CD4-positive, alpha-beta T cell treated with Interleukin-2 at 100 ng/mL for 4 hours (primary cell): ENCODE measurements at places on chromosomes 4 and X.

DNA sequence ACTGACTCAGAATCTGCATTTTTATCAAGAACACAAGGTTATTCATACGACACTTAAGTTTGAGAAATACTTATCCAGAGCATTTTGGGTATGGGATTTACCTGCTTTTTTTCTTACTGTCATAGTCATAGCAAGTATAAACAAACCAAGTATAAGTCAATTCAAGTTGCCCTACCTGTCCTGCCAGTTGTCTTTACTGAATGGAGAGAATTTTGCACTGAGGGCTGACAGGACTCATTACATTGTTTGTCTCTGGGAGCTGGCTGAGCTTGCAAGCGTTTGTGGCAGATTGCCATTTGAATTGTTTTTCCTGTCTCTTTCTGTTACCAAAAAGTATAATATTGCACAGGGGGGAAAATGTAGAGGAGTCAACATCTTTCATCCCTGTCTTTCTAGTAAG lies 278.9 kb upstream of the MAGEC2 start:
- DNase-seq = no peak

- DNase-seq = no peak
Measured at GRCh38 chr4:185335579-185335978, 60.1 kb downstream of the LRP2BP start.

DNA sequence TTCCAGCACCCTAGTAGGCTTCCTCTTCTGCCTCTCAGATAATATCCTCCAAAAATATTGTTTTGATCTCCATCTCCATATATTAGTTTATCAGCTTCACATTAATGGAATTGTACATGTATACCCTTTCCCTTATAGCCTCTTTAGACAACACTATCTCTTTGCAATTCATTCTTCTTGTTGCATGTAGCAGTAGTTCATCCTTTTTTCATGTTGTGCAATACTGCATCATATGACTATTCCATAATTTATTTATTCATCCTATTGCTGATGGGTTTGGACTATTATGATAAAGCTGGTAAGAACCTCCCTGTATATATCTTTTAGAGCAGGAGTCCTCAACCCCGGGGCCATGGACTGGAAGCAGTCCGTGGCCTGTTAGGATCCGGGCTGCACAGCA lies 148.2 kb upstream of the FAT1 start:
- no peak for DNase-seq

GRCh38 chr4:167025670-167026069 lies 208.6 kb downstream of the SPOCK3 start:
- DNase-seq = no peak

DNA sequence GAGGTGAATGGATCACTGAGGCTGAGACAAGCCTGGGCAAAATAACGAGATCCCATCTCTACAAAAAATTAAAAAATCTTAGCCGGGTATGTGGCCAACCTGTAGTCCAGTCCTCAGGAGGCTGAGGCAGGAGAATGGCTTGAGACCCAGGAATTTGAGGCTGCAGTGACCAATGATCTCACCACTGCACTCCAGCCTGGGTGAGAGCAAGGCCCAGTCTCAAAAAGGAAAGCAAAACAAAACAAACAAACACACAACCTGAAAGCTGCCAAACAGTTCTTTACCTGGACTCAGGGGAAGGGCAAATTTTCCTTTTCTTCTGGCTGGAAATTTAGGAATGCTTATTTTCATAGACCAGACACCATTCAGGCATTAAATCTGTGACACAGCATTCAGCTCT lies 163.1 kb upstream of the FAT1 start:
- no peak for DNase-seq

DNA sequence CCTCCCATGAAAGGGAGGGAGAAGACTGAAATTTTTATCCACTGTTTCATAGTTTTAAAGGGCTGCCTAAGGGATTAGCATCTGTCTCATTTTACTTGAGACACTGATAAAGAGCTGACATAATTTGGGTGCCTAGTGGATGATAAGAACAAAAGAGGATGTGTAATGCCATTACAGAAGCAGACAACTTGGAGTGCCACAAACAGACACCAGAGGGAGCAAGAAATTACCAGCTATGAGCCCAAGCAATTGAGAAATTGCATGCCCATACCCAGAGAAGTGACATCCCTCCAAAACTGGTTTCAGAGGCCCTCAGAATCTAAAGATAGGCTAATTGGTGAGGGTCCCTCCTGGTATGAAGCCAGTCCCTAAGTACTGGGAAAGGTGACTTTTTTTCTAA lies 38.5 kb upstream of the POU3F4 start:
- DNase-seq = peak; percentile 11

GRCh38 chr4:181793096-181793495 lies 450.1 kb upstream of the TENM3 start:
- DNase-seq = no peak

GRCh38 chrX:42117318-42117717 lies 194.0 kb upstream of the CASK start:
- DNase-seq = no peak

DNA sequence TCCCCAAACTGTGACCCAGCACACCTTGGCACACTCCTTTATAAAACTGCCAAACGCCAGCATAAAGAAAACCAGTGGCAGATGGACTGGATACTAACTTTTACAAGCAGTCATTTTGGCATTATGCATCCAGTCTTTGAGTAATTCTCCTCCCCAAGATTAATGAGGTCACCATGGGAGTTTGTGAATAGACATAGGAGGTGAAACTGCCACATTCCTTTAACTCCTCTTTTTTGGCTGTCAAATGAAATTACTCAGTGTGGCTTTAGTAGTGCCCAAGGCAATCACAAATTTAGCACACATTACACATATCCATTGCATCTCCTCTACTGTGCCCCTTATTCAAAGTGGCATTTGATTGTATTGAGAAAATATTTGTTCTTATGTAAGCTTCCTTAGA lies 315.3 kb upstream of the FGF13 start:
- no peak for DNase-seq
